ENCODE measurements at places on chromosomes 11 and 22. TPM values are rescaled to one million over a fixed set of nuclear protein-coding genes. Genes with fewer than 3 reads are reported as not detected.

Gene MTCH2
- 63.1 TPM for total RNA-seq

Gene OR9Q2
- not detected for total RNA-seq

Gene CREB3L1
- 45.2 TPM for total RNA-seq

Gene FGF4
- total RNA-seq = not detected

Gene CCDC73
- total RNA-seq = not detected

Gene B3GAT1
- not detected for total RNA-seq

Gene RPS25
- total RNA-seq = 196 TPM

Gene OR51I1
- not detected for total RNA-seq

Gene PKP3
- 0.56 TPM for total RNA-seq

Gene ARVCF
- 8.5 TPM for total RNA-seq

Gene AMPD3
- total RNA-seq = 5.8 TPM

Gene CST6
- 2.9 TPM for total RNA-seq

Gene APOL1
- 68.4 TPM for total RNA-seq

Gene OR10D3
- total RNA-seq = not detected

Gene HTATIP2
- total RNA-seq = 44.8 TPM

Gene E2F8
- total RNA-seq = 0.13 TPM

Gene TMEM191B
- total RNA-seq = 0.91 TPM

Gene AQP11
- total RNA-seq = 3.0 TPM

Gene PTH
- not detected for total RNA-seq

Gene RAC2
- 6.3 TPM for total RNA-seq

Gene RASSF10
- not detected for total RNA-seq

Gene POTEH
- total RNA-seq = not detected

Gene HBB
- total RNA-seq = not detected

Gene SLC15A3
- total RNA-seq = 10.7 TPM

Measured in smooth muscle cell of the pulmonary artery (primary cell).